ENCODE measurements at places on chromosomes 4 and X.
A peak's percentile ranks its signal among the peaks of the same experiment; 100 is the strongest.

GRCh38 chr4:117527601-117528000, 442.2 kb upstream of the TRAM1L1 start:
- DNase-seq = no peak

GRCh38 chrX:45889471-45889870, 655.8 kb downstream of the ZNF674 start:
- no peak for DNase-seq

DNA sequence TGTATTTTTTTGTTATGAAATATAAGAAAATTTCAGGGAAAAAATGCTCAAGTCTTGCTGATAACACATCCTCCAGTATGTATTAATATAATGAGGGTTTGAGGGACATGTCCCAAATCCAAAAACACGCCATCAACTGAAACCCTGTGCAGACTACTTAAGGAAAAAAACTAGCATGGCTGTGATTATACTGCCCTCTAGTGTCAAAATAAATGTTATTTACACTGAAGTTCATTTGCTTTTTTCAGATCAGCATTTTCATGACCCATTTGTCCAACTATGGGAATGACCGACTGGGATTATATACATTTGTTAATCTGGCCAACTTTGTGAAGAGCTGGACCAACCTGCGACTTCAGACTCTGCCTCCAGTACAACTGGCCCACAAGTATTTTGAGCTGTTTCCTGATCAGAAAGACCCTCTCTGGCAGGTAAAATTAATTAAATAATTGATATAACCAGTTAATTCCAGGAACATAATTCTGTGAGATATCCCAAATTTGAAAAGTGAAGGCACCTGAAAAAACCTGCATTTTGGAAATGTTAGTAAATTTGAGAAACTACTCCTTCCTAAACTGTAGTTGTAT, 128.5 kb downstream of the PRSS12 start:
- DNase-seq = peak; percentile 20

- no peak for DNase-seq
These were observed 71.1 kb downstream of the MAP9 start for GRCh38 chr4:155305619-155306018.

DNA sequence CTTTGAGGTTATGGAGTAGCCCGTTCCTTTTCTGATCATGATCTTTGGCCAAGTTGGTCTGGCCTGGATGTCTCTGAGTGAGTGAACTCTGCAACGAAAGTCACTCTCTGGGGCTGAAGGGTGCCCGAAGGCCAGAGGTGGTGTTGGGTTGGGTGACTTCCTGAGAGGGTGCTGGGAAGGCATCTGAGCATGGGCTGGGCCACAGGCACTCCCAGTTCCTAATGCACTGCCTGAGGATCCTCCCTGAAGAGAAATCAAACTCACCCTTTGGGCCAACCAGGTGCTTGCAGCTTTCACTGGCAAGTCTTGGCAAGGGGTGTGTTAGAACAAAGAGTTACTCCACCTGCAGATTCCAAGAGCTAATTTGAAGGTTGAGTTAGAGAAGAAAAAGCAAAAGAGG, 66.4 kb upstream of the SCML1 start:
- no peak for DNase-seq

- no peak for DNase-seq
These were observed 85.2 kb upstream of the LNX1 start for GRCh38 chr4:53676402-53676871.

- DNase-seq = no peak
These were observed 19.8 kb upstream of the PASD1 start for GRCh38 chrX:151543706-151544105.

DNA sequence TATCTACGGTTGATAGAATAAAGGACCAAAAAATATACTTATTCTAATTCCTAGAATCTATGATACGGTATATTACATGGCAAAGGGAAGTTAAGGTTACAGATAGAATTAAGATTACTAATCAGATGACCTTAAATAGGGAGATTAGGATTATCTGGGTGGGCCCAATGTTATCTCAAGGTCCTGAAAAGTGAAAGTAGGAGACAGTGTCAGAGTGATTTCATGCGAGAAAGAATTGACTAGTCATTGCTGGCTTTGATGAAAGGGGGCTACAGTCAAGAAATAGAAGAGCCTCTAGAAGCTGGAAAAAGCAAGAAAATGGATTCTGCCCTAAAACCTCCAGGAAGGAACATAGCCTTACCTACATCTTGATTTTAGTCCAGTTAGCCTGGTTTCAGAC, 176.9 kb upstream of the PPP1R2C start:
- DNase-seq = no peak

DNA sequence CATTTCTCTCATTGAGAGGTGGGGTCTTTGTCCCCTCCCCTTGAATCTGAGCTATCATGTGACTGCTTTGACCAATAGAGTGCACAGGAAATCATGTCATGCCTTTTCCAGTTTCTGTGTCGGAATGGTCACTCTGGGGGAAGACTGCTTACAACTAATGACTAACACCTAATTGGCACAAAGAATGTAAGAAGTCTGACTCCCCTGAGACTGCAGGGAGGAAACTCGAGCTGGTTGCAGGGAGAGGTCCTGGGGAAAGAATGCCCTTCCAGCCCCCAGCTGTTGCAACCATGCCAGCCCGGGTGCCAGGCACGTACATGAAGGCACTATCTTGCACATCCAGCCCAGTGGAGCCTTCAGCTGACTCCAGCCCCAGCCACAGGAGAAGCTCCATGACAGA, 254.2 kb downstream of the DHX15 start:
- DNase-seq = no peak

DNA sequence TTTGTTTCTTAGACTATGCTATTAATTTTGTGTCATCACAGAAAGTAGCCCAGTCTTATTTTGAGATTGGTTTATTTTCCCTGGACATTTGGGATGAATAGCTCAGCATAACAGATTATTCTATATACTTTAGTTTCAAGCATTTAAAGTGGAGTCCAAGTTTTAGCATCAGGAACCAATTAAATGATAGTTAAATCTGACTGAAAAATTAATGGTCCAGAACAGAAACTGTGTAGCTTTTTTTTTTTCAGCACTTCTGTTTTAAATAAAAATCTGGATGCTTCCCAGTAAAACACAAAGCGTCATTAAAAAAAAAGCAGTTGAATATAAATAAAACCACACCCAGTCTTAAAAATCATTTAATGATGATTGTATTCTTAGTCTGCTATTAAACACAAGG, 59.4 kb upstream of the PITX2 start:
- no peak for DNase-seq

GRCh38 chr4:2386717-2387116, 31.7 kb downstream of the ZFYVE28 start:
- DNase-seq = no peak

DNA sequence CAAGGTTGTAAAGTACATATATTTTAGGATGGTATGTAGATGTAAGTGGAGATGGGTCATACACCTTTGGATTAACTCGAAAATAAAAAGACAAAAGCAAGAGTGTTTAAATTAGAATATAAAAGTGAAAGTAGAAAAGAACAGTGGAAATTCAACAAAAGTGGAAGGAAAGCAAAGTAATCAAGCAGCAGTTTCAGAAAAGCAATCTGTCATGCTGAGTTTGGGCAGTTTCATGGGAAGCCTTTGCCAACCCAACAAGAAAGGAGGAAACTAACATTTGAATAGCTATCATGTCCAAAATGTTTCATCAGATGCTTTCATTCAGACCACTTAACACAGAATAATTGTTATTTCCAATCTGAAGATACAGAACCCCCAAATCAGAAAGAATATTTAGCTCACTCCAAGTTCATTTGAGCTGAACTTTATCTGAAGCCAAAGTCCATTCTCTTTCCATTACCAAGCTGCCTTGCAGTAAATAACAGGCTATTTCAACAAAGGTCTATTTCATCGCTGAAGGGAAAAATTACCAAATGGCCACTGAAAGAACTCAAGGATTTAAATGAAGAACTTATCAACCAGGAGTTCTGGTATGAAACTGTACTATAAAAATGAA, 1.8 kb upstream of the EXOSC9 start:
- no peak for DNase-seq

DNA sequence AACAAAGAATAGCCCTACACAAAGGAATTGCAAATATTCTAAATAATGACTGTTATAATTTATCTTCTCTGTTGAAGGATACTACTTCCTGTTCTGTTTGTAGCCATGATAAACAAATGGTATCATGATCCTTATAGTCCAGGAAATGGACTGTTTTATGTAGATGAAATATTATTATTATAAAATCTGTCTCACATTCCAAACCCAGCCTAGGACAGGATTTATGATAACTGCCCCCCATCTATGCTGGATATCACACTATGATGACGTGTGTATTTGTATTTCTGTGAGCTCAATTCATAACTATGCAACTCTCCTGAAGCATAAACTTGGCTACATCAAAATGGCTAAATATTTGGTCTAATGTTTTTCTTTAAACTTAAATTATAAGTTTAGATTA, 21.3 kb downstream of the DMD start:
- no peak for DNase-seq

GRCh38 chrX:63513825-63514568, 162.9 kb upstream of the SPIN4 start:
- DNase-seq = peak; percentile 48

DNA sequence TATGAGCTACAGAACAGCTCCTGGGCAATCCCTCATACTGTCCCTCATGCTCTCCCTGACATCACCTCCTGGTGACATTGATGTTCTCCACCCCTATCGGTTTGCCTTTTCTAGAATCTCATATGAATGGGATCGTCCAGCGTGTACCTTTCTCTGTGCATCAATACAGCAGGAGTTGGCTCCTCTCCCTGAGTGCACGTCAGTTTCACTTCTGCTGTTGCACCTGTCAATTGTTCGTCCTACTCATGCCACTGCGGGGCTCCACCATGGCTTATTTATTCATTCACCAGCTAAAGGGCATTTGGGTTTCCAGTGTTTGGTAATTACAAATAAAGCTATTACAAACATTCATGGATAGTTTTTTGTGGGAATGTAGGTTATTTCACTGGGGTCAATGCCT, 269.1 kb upstream of the ZFP42 start:
- no peak for DNase-seq

- DNase-seq = no peak
These were observed at the start of gene GPR34 for GRCh38 chrX:41688835-41689234. Gene GPR34, plus strand, starts transcription at chrX:41688973. Its CDS starts 6,661 bp downstream, at chrX:41695634.

- DNase-seq = no peak
These were observed 4.1 kb upstream of the EPGN start for GRCh38 chr4:74304095-74304625.

DNA sequence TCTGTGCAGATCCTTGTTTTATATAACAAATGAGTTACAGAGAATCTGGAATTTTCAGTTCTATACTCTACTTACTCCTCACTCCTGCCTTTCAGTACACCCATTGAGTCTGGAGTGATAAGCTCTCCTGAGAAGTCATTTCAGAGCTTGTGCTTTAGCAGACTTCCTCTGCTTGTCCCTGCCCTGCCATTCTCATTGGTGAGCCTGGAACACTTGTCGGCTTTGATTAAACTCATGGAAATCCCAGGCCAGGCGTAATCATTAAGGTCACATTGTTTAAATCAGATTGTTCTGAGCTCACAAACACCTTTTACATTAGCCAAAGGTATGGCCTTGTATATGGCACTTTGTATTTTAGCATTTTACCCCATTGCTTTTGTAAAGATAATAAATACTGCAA, 102.7 kb downstream of the CNKSR2 start:
- no peak for DNase-seq

DNA sequence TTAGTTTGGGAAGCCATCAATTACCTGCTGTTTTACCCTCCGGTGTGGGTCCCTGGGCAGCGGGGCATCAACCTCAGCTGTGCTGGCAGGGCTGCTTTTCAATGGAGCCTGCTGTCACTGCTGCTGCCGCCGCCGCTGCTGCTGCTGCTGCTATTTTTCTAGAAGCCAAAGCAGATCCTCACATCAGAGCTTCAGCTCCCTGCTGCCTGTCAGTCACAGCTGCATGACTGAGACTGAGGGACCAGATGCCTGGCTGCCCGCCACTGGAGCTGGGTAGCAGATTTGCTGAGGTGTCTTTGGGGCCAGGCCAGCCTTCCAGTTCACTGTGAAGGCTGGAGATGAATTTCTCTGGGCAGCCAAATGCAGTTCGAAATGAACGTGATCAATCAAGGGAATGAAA, 200.3 kb upstream of the NHS start:
- DNase-seq = no peak

- no peak for DNase-seq
These were observed 19.7 kb downstream of the TRIM2 start for GRCh38 chr4:153223930-153224329.

DNA sequence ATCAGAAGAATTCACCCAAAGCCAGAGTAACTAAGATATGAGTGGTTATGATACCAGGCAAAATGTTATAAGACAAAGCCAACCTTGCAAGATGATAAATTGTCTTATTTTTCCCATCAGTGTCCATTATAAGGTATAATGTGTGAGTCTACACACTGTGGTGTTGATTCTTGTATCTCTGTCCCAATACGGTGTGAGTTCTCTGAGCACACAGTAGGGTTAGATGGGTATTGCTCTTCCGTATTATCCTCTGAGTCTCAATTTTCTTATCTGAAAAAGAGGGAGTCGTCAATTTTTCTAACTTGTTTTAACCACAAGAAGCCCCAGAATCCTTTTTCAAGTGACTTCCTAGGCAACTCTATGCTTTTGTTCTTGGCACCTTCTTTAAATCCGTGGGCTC, 69.9 kb downstream of the HMGB2 start:
- DNase-seq = no peak

GRCh38 chr4:35464964-35465528, 779.3 kb downstream of the ARAP2 start:
- no peak for DNase-seq

GRCh38 chr4:169094656-169095231, 84.7 kb upstream of the CBR4 start:
- no peak for DNase-seq

DNA sequence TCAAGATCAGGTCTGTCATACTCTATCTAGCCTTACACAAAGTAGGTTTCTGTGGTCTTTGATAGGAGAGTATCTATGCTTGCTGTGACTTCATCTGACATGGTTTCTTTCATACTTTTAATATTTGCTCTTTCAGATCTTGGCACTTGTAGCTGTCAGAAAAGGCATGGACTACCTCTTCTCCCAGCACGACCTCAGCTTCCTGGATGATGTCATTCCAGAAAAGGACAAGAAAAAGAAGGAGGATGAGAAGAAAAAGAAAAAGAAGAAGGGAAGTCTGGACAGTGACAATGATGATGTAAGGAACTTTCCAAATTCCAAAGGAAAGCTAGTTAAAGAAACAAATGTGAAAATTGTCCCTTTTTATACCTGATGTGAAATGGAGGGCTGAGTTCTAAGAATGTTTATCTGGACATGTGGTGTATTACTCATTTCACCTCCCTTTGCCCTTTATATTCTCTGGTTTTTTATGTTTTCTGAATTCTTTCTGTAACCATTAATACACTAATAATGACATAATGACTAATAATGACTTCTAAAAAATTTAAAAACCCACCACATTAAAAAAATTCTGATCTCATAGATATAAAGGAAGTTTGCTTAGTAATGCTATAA, 221.2 kb downstream of the SLC4A4 start:
- no peak for DNase-seq

- no peak for DNase-seq
These were observed 164.0 kb downstream of the SMARCA1 start for GRCh38 chrX:129359269-129359668.
